ENCODE measurements at places on chromosomes 5 and 9.

DNA sequence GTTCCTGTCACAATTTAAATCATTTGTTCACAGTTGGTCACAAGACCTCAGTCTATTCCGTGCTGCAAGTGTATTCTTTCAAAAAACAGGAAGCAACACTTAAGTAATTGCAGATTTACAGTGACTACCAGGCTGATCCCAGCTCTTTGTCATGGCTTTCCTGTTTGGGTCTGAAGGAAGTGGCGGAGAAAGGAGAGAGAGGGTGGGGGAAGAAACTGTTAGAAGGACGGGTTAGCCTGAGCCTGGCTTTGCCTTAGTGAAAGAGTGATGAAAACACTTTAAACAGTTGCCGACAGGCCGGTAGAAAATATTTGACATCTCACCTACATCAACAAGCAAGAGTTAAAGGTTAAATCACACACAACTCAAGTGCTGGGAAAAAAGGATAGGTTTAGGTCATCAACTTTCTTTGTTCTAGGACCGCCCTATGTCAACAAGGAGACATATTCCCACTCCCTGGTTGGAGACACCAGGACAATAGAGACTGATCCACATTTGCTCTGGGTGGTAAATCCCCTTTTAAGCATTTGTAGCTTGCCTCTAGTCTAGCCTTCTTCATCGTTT lies 102.2 kb upstream of the DAB2 start:
- no peak for DNase-seq

GRCh38 chr5:26700759-26701384 lies 337.5 kb downstream of the CDH9 start:
- DNase-seq = no peak

DNA sequence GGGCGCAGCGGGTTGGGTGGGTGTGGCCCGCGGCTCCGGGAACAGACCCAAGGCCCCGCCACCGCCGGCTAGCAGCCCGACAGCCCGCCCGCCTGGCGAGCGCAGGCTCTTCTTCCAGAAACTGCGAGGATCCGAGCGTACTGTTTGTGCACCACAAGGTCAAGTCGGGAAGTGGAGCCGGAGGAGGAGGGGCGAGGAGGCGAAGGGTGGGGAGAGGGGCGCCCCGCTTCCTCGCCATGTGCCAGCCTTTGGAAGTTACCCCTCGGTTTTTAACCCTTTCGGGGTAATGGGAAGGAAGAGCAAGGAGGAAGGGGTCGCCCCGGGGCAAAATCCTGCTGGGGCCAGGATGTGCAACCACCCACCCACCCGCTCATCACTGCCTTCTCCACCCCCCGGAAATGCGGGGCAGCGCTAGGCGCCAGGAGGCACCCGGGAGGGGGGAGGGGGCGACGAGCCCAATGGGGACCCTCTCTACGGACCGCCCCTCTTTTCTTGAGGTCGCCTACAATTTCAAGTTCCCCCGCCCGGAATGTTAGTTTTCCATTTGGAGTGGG lies 1.1 kb upstream of the JADE2 start:
- DNase-seq = peak; percentile 56

GRCh38 chr9:124342776-124343485 lies 72.3 kb downstream of the PSMB7 start:
- no peak for DNase-seq

- DNase-seq = no peak
Measured at GRCh38 chr5:135750506-135750905, 84.0 kb upstream of the SLC25A48 start.

DNA sequence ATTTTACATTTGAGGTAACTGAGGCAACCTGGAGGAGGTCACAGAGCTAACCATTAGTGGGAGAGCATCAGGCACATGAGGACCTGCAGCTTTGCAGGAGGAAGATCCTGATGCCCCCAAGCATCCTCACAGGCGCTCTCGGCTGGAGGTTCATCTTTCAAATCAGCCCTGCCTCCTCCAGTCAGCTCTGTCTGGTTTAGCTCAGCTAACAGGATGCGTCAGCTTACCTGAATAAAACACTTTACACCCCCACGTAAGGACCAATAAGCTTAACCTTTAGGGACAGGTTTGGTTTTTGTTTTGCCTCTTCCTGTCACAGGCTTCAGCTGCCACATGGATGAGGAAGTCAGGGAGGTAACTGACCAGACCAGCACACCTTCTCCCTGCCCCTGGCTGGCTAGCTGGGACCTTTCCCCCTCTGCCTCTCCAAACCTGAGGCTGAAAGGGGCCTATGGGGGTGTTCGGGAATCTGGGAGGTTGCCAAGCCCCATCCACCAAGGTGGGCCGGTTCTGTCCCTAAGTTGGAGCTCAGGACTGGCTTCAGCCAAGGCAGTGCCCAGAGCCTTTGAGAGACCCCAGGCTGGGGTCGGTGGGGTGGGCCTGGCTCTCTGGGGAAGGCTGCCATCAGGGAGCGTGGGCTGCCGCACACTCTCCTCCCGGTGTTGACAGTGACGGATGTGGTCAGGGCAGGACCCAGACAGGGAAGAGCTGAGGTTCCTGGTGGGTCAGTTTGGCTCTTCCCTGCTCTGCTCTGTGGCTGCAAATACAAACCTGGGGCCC lies 20.0 kb upstream of the FCN1 start:
- DNase-seq = no peak

DNA sequence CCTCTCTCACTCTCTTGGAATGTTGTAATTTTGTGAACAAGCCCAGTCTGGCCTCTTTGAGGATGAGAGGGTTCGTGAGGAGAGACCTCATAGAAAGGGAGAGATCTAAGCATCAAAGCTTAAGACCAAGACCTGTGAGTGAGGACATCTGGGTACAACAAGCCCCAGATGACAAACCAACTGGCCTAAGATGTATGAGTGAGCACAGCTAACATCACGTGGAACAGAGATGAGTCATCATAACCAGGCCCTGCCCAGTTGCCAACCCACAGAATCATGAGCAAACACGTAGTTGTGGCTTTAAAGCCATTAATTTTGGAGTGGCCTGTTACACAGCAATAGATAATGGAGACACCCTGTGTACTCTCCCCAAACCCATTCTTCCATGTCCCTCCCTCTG lies 439.1 kb upstream of the KIF2A start:
- no peak for DNase-seq

- no peak for DNase-seq
Measured at GRCh38 chr5:113389116-113389515, 45.7 kb downstream of the TSSK1B start.

DNA sequence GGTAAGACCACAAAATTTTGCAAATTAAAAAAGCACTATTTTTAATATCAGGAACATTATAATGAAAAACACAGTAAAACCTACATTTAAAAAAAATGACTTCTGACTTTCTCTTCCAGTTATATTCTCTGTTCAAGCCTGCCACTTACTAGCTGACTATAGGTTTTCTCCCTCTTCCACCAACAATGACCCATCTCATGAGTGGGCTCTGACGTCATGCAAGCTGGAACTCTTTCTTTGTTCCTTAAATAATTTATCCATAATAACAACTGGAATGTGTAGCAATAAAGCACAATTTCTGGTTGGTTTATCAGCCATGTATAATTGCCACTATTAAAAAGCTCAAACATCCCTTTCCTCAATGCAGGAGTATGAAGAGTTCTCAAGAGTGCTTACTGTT lies 378.1 kb upstream of the FAM174A start:
- DNase-seq = no peak

DNA sequence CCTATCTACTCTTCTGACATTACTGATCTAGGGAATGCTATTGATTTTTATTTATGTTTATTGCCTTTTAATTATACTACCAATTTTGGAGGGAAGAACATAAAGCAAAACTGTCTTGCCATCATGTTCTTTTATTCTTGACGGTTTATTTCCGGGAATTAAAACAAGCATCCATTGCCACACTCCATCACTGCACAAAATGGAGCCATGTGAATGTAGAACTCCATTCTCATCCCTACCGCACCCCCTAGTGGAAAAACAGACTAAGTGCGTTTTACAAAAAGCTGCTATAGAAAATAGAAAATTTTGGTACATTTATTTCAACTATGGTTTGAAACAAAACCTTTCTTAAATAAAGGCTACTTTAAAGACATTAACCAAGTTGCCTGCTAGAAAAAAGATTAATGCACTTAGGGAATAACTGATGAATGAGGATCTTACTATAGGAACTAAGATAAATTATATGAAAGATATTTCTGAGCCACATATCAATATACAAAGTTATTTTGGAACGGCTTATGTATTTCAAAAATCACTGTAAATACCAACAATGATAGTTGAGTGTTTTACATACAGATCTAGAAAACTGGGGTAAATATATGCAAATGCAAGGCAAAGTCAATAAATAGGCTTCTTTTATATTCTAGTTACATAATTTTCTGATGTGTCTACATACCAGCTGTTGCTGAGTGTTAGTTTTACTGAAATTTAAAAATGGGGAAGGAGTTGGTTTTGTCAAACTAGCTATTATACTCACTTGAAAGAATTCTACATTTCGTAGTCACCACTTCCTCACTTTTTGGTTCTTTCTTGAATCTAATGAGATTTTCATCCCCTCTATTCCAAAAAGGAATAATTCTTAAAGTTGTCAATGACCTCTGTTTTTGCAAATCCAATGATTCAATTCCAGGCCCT lies 26.5 kb downstream of the OXCT1 start:
- DNase-seq = no peak

- DNase-seq = no peak
Measured at GRCh38 chr9:19690128-19690527, 98.7 kb downstream of the SLC24A2 start.

DNA sequence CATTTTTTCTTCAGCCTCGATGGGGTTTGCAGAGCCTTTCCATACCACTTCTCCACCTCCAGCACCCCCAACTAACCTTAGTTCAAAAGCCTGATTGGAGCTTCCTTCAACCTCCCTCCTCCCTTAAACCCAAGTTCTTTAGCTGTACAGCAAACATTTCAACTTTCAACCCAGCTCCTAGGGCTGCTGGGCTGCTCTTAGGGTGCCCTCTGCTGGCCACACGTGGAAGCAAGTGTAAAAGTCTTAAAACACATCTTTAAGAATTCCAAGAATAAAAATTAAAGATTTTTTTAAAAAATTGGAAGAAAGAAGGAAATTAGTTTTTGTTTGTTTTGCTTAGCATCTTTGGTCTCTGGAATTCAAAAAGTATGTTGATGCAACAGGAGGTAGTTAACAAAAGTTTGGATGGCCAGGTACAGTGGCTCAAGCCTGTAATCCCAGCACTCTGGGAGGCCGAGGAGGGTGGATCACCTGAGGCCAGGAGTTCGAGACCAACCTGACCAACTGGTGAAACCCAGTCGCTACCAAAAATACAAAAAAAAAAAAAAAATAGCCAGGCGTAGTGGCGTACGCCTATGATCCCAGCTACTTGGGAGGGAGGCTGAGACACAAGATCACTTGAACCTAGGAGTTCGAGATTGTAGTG lies 15.5 kb upstream of the HSD17B3 start:
- DNase-seq = peak; percentile 26

GRCh38 chr9:132505991-132506655 lies 76.3 kb upstream of the BARHL1 start:
- no peak for DNase-seq

GRCh38 chr9:116219686-116220085 lies 66.1 kb downstream of the PAPPA start:
- no peak for DNase-seq

DNA sequence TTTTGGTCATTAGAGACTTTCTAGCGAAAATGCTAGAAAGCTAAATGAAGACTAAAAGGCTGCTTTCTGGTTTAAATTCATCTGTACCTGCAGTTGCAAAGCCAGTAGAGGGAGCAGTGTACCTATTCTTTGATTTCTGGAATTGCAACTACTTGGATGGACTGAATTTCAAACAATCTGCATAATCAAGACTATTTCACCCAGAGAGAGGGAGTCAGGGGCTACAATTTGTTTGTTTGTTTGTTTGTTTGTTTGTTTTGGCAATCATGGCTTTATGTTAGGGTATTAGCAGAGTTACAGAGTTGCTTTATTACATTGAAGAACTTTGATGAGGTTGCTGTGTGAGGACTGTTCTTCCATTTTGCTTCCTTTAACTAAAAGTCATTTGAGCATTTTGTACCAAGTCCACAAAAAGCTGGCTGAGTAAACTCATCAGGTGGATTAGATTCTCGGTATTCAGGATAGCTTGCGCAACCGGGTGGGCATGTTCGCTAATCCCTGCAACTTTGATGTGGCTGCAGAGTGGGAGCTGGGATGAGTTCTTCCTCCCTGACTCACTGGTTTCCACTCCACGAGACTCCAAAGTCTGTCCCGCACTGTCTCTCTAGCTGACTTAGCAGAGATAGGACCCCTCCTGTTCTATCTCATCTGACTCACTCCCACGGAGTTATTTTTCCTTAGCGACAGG lies 80.0 kb upstream of the TUT7 start:
- DNase-seq = no peak

- DNase-seq = peak; percentile 15
Measured at GRCh38 chr5:149549461-149550267, 1.6 kb downstream of the CSNK1A1 start.

DNA sequence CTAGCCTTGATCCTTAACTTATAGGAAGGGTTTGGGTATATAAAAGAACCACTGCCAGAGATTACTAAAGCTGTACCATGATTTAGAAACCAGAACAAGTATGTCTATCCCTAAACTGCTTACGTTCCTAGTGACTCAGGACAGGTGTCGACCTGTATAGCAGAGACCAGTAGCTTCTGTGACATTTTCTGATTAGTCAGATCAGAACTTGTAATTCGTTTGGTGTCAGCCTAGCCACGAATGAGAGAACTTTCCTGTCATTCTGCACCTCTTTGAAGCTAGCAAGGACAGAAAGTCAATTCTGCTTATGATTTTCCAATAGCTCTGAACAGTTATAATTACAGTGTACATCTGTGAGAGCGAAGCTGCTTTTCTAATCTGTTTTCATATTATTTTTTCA lies 39.5 kb downstream of the PRKACG start:
- DNase-seq = no peak

- no peak for DNase-seq
Measured at GRCh38 chr9:36858805-36859375, 175.2 kb downstream of the PAX5 start.

GRCh38 chr9:131872006-131872405 lies 132.1 kb upstream of the RAPGEF1 start:
- no peak for DNase-seq

DNA sequence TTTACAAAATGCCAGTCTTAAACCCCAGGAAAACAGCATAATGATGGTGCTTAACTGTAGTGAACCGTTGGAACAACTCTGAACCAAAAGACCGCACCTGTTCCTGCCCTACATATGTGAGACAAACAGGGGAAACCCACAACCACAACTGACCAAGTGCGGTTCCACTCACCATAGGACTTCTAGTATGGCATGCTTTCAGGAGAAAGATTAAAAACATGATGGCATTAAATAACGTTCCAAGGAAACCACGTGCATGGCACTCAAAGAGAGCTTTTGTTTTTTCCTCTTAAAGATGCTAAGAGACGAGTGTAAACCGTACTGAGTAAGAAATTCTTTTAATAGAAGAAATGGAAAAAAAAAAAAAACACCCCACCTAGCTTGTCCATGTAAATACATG lies 119.8 kb downstream of the SSBP2 start:
- no peak for DNase-seq

- DNase-seq = no peak
Measured at GRCh38 chr5:154627698-154628678, 127.2 kb upstream of the LARP1 start.

Data from T follicular helper cell (primary cell).